ENCODE measurements at places on chromosomes 1 and 21.

GRCh38 chr1:63403386-63403785 is 36.0 kb downstream of the ALG6 start:
- no peak for DNase-seq

- DNase-seq = no peak
These were observed 36.0 kb downstream of the EBNA1BP2 start for GRCh38 chr1:43135857-43136781.

DNA sequence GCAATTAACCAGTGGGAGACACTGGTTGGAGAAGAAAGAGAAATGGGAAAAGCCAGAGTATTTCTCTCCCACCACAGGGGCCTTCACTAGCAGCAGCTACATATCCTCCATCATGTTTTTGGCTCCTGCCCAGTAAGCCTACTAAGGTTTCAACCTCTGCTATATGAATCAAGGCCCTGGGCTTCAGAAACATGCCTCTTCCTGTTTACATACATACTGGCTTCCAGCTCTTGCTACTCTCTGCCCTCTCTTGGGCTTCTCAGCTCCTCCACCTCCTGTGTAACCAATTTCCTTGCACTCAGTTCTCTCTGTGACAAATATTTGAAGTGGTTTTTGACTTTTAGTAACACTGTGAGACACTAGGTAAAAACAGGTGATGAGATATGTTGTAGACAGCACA is 80.8 kb downstream of the LRRC7 start:
- no peak for DNase-seq

DNA sequence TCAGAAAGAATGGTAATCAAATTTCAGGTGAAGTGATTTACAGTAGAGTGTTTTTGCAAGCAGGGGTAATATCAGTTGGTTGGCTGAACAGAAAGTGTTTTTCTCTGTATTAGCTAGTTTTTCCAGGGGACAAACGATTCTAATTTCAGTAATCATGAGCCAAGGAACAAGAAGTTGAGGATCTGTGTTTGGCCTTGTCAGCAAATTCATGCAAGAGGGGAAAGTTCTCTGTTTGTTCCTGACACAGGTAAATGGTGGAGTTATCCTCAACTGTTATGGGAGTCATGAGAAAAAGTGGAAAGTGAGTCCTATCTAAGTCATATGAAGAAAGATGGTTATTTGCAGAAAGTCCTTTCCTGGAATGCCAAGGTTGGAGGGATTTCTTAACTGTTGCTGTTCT is 24.6 kb upstream of the SLC35A3 start:
- DNase-seq = no peak

DNA sequence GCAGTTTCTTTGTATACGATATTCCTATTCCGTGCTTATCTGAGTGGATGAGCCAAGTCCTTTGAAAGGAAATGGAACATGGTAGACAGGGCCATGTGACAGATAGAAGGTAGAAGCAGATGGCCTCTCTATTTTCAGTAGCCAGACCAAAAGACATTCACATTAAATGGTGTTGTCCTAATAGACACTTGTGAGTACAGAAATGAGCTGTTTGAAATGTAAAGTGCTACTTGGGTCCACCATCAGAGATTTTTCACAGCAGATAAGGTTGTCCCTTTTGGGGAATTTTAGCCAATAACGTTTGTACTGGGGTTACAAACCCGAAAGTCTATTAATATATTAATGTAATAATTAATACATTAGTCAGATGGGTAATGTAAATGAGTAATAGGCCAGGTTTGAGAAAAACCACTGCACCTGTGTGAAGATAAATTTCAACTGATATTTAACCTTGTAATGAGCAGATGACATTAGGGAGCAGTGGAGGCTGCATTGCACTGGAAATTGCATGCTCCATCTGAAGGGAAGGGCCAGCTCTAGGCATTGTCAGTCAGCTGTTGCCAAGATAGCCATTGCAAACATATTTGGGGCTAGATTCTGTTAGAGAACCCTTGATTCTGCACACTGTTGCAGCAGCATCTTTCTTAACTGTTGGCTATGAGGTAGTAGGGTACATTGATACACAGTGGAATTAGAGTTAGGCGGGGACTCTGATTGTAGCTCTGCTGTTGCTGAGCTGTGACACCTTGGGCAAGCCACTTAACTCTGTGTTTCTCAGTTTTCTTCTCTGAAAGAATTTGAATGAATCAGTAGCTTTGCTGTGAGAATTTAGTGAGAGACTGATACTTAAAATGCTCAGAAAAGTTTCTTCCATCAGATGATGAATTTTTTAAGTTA is 43.8 kb downstream of the FGGY start:
- DNase-seq = no peak

GRCh38 chr1:151535326-151536271 is 4.5 kb upstream of the TUFT1 start:
- no peak for DNase-seq

DNA sequence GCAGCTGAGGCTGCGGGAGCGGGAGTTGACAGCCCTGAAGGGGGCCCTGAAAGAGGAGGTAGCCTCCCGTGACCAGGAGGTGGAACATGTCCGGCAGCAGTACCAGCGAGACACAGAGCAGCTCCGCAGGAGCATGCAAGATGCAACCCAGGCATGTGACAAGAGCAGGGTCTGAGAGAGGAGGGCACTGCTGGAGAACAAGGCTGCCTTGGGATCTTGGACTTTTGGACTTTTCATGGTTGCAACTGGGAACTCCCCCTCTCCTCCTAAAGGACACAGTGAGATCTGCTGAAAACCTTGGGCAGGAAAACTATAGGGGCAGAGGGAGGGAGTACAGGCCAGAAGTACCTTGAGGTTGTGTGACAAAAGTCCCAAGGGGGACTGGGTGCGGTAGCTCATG is 13.5 kb downstream of the CGN start:
- no peak for DNase-seq

GRCh38 chr1:81760477-81761097 is 40.1 kb upstream of the ADGRL2 start:
- no peak for DNase-seq

Data from neuronal stem cell (in vitro differentiated cells).